ENCODE measurements at places on chromosomes 2 and 18.

GRCh38 chr2:100178085-100178788 is 35.8 kb upstream of the AFF3 start:
- peak; percentile 4 for DNase-seq

DNA sequence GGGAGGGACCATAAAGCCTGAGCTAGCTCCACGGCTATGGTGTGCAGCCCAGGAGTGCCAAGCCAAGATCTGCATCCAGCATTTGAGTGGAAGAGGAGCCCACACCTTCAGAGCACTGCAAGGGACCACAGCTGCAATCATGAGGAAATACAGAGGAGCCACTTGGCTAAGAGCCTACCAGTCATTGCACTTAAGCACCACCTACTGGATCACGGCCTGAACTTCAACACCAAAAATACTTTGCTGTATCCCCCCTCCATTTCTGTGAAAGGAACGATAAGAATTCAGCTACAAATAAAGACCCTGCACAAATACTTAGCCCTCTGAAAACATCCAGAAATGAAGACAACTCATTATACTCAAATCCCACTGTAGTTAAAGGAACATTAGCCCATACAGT is 545.3 kb downstream of the TSN start:
- DNase-seq = no peak

- no peak for DNase-seq
Measured at GRCh38 chr2:222239091-222239490, 59.7 kb downstream of the PAX3 start.

- no peak for DNase-seq
Measured at GRCh38 chr2:160868891-160869290, 291.3 kb upstream of the TANK start.

DNA sequence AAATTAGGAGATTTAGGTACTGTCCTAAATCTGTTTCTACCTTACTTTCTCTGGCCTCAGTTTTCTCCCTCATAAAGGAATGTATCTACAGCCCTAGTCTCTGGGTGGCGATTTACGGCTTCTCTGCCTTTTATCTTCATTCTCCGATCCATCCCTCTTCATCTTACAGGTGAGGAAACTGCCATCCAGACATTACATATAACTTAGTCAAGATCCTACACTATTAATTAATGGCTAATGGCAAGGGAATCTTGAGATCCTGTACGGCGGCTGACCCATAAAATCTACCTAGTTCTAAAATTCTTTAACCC is 386 bp upstream of the YIPF4 start:
- no peak for DNase-seq

GRCh38 chr18:77099485-77100370 is 32.9 kb downstream of the MBP start:
- peak; percentile 67 for DNase-seq

- no peak for DNase-seq
Measured at GRCh38 chr2:200223205-200223784, 83.2 kb upstream of the SPATS2L start.

GRCh38 chr2:160694631-160695030 is 201.0 kb upstream of the RBMS1 start:
- no peak for DNase-seq

- no peak for DNase-seq
Measured at GRCh38 chr2:119950966-119951365, 61.9 kb upstream of the EPB41L5 start.

- no peak for DNase-seq
Measured at GRCh38 chr2:54088191-54088634, 27.2 kb upstream of the ACYP2 start.

GRCh38 chr2:59223742-59224141 is 982.6 kb upstream of the FANCL start:
- DNase-seq = no peak

DNA sequence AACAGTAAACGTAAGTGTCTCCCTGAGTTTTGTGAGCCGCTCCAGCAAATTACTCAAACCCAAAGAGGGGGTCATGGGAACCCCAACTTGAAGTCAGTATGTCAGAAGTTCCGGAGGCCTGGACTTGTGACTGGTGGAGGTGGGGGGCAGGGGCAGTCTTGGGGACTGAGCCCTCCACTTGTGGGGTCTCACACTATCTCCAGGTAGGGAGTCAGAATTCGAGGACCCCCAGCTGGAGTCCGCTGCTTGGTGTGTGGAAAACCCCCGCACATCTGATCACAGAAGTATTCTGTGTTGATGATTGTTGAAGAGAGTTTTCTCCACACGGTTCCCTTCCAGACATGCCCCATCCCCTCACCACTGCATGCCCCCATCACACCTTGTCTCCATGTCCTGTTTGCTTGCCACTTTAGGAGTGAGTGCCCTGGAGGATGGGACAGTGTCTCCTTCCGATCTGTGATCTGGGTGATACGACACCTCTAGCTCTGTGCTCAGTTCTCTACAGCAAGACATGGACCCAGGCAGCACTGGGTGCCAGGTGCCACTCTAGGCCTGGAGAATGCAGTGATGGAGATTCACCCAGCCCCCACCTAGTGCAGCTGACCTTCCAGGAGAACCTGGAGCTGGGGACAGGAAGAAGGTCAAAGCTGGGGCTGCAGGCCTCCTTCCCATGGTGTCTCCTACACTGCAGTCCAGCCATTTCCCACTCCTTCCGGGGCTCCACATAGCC is 85.6 kb downstream of the TFCP2L1 start:
- no peak for DNase-seq

GRCh38 chr2:227376656-227377396 is 2.3 kb downstream of the TM4SF20 start:
- no peak for DNase-seq

GRCh38 chr18:7561909-7562460 is 5.1 kb upstream of the PTPRM start:
- no peak for DNase-seq

GRCh38 chr2:82959727-82960126 is 1499.4 kb downstream of the SUCLG1 start:
- DNase-seq = no peak

- DNase-seq = no peak
Measured at GRCh38 chr18:54561706-54562267, 29.3 kb upstream of the DYNAP start.

DNA sequence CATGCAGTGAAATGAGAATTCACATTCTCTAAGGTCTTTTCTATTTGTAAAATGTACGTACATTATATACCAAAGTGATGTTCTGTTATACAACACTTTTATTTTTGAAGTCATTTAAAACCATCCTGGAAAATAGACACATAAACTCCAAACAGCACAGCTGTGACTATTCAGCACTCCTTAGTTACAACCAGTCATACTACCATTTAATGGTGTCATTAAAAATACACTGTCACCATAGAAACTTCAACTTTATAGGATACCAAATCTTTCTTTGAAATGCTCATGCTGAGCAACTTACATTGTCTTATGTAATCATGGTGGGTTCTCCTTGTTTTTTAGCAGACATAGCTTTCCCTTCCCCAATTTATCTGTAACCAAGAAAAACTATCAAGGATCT is 85.3 kb downstream of the METTL4 start:
- no peak for DNase-seq

- DNase-seq = no peak
Measured at GRCh38 chr2:156005999-156006712, 326.4 kb downstream of the NR4A2 start.

DNA sequence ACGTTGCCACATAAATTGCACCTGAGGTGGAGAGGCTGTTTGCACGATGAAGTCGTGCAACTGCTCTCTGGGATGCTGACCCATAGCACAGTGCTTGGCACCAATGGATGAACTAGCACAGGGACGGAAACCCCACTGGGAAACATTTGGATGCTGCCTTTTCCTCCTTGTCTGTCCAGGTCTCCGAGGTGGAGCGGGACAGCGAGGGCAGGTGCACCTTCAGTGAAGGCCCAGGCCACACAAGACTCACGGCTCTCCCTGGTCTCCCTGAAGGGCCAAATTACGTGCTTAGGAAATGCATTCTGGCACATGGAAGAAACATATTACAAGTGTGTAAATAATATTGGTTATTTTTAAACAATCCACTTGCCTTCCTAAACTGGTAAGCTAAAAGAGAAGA is 70.3 kb downstream of the TPO start:
- no peak for DNase-seq

DNA sequence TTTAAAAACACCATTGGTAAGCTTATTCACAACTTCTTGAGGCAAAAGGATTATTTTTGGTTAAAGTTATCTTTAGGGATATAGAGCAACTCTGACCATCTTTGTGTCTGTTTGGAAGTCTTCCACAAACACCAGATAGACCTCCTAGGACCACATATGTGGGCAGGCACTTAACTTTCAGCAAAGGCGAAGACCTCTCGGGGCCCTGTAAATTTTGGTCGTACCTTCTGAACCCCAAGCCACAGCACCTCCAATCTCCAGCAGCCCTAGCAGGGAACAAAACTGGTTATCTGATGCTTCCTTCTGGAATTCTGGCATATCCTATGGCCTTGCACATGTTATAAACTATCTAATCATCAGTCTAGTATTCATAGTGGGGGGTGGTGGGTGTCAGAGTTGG is 114.8 kb downstream of the MBD5 start:
- DNase-seq = no peak

- no peak for DNase-seq
Measured at GRCh38 chr2:229416116-229416694, 145.1 kb upstream of the PID1 start.

GRCh38 chr2:100390001-100390940 is 27.2 kb downstream of the CHST10 start:
- DNase-seq = no peak

DNA sequence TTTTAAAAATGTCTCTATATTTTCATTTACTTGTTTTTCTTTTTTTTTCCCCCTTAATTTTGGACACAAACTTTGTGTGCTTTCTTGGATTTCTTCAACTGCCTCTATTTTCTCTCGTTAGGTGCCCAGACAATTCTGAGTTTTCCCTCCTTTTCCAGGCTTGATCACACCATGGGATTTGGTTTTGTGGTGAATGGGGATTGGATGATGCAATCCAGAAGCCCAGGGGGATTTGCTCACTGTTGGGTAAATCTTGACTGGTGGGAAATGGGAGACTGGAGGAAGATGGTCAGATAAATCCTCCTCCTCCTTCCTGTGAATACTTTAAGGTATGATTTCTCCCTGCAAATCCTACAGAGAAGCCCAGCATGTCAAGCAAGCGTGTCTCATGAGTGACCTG is 19.5 kb upstream of the PAX8 start:
- DNase-seq = no peak

DNA sequence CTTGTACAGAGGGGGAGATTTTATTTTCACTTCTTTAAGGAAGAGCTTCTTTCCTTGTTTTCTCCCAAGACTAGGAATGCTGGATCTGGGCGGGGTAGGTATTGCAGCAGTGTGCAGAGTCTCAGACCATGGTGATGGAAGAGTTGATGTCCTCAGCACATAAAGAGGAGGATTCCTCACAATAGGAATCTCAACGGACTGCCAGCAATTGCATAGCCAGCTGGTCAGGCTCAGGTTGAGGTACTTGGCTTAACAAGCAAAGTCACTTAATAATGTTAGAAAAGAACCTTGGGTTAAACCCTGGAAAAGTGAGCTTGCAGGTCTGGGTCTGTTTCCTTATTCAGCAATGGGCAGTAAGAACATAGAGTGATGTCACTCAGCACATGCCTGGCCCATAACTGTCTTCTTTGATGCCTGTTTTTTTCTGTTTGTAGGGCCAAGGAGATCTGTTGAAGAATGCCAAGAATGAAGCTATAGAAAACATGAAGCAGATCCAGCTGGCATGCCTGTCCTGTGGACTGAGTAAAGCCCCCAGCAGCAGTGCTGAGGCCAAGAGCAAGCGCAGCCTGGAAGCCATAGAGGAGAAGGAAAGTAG is 342.1 kb downstream of the PLCL1 start:
- no peak for DNase-seq

- DNase-seq = no peak
Measured at GRCh38 chr2:147223119-147223518, 621.7 kb upstream of the ACVR2A start.

DNA sequence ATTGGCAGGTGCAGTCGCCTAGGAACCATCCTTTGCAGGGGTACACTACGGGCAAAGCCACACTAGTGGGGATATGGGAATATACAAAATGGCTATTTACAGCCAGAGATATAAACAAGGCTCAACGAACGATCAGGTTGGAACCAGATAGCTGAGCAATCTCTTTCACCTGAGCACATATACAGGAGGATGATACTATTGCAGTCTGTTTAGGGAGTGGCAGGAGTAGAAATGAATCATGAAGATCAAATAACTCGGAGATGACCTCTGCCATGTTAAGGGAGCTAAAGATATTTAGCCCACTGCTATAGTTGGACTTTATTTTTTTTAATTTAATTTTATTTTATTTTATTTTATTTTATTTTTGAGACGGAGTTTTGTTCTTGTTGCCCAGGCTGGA is 33.8 kb downstream of the TEX44 start:
- DNase-seq = no peak

DNA sequence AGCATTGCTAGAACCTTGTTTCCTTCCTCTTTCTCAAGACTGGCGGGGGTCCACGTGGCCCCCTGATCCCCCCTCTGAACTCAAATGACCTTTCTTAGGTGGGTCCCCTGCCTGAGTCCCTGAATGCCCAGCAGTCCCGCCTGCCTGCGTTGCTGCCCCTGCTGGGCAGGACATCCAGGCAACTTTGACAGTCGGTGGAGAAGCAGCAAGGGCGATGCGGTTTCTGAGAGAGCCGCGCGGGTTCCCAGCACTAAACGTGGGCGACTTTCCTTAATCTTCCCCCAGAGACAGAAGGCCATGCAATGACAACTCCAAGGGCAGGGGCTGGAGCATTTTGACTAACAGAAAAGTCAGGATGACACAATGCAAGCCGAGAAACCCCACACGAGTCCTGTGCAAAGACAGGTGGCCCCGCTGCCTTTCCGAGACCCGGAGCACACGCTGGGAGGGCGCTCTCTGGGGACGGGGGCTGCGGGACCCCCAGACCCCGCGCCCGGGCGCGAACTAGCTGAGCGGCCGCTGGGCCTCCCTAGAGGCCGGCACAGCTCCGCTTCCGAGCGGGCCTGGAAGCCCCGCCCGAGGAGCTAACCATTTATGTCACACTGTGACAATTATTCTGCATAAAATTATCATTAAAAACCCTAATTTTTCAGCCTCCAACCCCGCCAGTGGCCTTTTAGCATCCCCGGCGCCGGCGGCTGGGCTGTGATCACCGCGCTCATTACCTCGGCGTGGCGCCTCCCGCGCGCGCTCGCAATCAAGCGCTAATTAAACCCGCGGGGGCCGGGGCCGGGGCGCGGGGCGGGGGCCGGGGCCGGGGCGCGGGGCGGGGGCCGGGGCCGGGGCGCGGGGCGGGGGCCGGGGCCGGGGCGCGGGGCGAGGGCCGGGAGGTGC is 27.4 kb downstream of the ASB18 start:
- no peak for DNase-seq

All from CD4-positive, alpha-beta T cell treated with Interleukin-6 for 4 hours (primary cell).